ENCODE measurements at places on chromosomes 3 and 15. TPM values are rescaled to one million over a fixed set of nuclear protein-coding genes. Genes with fewer than 3 reads are reported as not detected.
A peak's percentile ranks its signal among the peaks of the same experiment; 100 is the strongest.

Gene NOX5
- not detected for total RNA-seq

Gene ADAMTS17
- 2.9 TPM for total RNA-seq

Gene TRPM1
- not detected for total RNA-seq

GRCh38 chr3:169865176-169865767 is 4.5 kb downstream of the LRRC31 start:
- DNase-seq: no peak

GRCh38 chr3:179961703-179962078 is 75.0 kb downstream of the PEX5L start:
- no peak for DNase-seq

DNA sequence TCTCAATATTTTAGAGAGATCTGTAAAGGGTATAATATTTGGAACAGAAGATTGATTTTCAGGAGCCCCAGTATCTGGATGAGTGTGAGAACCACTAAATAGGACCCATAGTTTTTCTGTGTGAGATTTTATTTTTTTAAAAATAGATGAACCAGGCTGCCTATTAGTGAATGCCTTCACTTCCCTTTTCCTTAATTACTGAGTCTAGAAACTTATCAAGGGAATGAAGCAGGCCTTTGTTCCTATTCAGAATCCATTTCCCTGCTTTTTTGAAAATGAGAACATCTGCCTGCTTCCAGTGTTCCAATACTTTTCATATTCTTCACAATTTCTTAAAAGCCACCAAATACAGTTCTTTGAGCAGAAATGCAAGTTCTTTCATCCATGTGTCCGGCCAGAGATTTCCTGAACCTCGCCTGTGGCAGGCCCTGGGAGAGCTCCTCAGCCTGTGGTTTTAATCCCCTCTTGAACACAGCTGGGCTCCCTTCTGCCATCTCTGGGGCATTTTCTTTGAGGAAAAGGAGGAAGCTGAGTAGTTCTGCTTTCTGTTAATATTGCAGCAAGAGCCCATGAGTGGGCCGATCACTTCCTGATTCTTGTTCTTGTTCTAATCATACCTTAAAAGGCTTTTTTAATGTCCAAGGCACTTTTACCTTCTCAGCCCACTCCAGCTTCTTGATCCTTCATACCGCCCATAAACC is 4.7 kb downstream of the EHD4 start:
- DNase-seq: no peak

DNA sequence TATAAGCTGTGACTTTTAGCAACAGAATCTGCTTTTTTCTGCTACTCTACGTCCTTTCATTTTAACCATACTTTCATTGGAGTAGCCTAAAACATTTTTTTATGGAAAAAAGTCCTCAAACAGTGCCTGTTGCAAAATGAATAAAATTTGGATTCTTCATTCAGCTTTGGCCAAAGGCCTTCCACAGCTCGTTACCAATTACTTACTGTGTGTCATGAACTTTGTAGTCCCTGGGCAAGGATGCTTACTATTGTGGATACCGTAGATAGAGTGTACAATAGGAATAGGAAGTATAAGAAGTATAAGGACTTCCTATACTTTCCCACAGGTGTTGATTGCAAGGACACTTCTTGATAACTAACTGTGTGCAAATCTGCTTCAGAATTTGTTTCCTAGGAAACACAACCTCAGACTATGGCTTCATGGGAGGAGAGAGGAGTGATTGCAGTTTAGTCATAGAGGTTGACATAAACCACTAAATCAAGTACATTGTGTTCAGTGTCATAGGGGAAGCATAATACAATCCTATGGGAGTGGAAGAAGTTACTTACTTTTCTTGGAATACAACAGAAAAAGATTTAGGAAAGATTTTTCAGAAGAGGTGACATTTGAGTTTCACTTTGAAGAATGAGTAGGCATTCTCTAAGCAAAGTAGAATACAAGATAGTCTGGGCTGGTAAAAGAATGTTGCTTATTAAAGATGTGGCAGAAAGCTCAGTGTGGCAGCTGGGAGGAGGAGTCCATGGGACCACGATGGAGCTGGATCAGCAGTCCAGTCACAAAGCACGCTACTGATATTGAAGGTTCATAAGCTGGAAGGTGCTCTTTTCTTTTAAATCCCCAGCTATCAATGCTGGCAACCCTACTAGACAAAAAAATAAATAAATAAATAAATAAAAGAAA is 309.7 kb upstream of the TPRG1 start:
- no peak for DNase-seq

DNA sequence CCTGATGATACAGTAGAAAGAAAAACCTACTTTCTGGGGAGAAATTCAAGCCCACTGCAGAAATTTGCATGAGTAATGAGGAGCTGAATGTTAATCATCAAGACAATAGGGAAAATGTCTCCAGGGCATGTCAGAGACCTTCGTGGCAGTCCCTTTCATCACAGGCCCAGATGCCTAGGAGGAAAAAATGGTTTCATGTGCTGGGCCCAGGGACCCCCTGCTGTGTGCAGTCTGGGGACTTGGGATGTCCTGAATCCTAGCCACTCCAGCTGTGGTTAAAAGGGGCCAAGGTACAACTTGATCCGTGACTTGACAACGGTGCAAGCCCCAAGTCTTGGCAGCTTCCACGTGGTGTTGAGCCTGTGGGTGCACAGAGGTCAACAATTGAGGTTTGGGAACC is 10.3 kb upstream of the EIF5A2 start:
- no peak for DNase-seq

DNA sequence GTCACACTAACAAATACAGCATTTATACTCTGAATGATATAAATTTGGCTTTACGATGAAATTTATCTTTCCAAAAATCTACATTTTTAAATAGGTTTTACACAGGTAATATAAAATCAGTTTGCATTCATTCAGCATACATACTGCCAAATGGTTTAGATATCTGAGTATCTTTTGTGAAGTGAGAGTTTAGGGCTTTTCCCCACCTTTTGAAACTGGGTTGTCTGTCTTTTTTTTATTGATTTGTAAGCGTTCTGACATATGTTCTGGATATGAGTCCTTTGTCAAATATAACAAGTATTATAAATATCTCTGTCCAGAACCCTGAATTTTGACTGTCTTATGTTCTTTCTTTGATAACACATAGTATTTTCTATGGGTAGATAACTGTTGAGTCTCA is 42.4 kb downstream of the GABPB1 start:
- no peak for DNase-seq

DNA sequence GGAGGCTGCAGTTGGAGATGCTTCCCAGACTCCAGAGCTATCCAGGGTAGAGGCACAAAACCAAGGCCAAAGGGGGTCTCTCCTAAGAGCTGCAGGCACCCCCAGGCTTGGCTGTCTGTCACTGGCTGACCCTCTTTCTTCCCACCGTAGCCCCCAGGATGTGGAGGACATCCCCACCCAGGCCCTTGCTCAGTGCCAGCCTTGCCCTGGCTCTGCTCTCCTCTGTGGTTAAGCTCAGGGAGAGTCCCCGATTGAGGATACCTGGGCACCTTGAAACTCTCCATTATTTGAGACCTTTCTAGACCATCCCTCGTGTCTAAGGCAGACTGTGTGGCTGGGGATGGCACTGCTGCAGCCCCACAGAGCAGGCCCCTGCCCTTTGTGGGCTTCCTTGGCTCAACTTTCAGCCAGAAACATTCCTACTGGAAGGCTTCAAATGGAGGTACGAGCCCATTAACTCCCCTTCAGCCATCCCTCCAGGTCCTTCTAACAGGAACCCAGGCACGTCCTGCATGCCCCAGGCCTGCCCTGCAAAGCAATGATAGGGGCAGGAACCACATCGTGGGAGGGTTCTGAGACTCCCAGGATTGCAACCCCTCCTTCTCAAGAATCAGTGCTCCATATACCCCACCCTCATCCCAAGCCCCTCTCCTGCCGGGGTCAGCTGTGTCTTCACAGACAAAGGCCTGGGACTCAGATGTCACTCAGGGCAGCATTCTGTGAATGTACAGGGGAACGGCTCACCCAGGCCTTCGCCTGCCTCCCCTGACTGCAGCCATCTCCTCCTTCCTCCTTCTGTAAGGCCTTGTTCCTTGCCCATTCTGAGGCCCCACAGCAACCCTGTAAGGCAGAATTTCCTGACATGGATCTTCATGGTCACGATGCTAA is 102.9 kb upstream of the ABHD17C start:
- peak; percentile 13 for DNase-seq

GRCh38 chr3:129016356-129016719 is 15.2 kb downstream of the EFCC1 start:
- DNase-seq: no peak
